Activated CD8-positive, alpha-beta T cell treated with anti-CD3 and anti-CD28 coated beads, Interleukin-2, amount 10 ng/mL, durations not matched to agents 7 days and 5 days (primary cell): ENCODE measurements at places on chromosomes 4 and X.

- DNase-seq: no peak
- H3K27me3 ChIP-seq: peaks cover 12% of the 10 kb centered on the region
- H3K4me3 ChIP-seq: no peak overlapping the region
- no peak overlapping the region for H3K27ac ChIP-seq
- no peaks in the 10 kb centered on the region for H3K36me3 ChIP-seq
Observed at GRCh38 chr4:36388710-36389109, 107.3 kb downstream of the DTHD1 start.

DNA sequence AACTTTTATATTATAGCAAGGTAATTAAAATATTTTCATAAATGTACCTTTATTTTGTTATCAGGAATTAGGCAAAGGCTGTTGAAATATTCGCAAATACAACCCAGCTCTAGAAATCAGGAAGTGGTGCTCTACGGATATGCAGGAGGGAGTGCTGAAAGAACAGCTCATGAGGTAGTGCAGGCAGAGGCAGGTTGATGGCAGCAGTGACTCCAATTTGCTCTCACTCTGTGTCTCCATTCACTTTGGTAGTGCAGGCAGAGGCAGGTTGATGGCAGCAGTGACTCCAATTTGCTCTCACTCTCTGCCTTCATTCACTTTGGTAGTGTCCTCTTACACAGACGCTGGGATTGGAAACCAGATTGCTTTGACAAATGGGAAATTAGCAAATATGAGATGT, 277.9 kb downstream of the TRIML1 start:
- H3K27me3 ChIP-seq: no peaks in the 10 kb centered on the region
- no peak for DNase-seq
- H3K4me1 ChIP-seq: no peaks in the 10 kb centered on the region
- no peaks in the 10 kb centered on the region for H3K36me3 ChIP-seq
- H3K4me3 ChIP-seq: no peak overlapping the region

DNA sequence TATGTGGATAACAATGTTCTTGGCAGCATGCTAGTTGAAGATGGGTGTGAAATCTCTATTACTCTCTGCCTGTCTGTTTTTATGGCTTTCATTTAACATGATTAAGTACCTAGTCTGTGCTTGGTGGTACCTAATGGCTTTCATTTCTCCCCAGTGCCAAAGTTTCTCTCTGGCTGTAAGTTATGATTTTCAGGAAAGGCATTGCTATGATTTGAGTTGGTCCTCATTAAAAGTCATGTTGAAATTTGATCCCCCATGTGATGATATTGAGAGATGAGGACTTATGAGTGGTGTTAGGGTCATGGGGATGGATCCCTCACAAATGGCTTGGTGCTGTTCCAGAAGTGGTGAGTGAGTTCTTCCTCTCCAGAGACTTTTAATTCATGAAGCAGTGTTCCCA, 162.4 kb upstream of the IL15 start:
- no peak for DNase-seq
- no peaks in the 10 kb centered on the region for H3K4me1 ChIP-seq
- H3K4me3 ChIP-seq: no peak overlapping the region
- no peak overlapping the region for H3K27ac ChIP-seq

GRCh38 chr4:106585915-106586349, 217.4 kb upstream of the GIMD1 start:
- H3K4me3 ChIP-seq: no peak overlapping the region
- H3K27me3 ChIP-seq: no peaks in the 10 kb centered on the region
- H3K27ac ChIP-seq: no peak overlapping the region
- no peaks in the 10 kb centered on the region for H3K36me3 ChIP-seq
- no peak for DNase-seq

DNA sequence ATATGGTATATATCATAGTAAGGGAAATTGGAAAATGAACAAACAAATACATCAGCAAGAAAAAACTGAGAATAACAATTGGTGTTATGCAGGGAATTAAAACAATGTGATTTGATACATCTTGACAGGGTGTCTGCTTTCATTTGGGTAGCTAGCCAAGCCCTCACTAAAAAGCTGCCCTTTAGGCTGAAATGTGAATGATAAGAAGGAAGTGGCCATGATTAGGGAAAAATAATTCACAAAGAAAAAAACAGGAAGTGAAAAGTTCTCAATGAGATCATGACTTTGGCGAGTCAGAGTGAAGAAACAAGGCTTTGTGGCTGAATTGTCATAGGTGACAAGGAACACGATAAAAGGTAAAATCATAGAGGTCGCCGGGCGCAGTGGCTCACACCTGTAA, 675.8 kb upstream of the SLIT2 start:
- H3K27ac ChIP-seq: no peak overlapping the region
- H3K4me1 ChIP-seq: no peaks in the 10 kb centered on the region
- H3K4me3 ChIP-seq: no peak overlapping the region
- no peaks in the 10 kb centered on the region for H3K27me3 ChIP-seq
- H3K36me3 ChIP-seq: no peaks in the 10 kb centered on the region
- DNase-seq: no peak

DNA sequence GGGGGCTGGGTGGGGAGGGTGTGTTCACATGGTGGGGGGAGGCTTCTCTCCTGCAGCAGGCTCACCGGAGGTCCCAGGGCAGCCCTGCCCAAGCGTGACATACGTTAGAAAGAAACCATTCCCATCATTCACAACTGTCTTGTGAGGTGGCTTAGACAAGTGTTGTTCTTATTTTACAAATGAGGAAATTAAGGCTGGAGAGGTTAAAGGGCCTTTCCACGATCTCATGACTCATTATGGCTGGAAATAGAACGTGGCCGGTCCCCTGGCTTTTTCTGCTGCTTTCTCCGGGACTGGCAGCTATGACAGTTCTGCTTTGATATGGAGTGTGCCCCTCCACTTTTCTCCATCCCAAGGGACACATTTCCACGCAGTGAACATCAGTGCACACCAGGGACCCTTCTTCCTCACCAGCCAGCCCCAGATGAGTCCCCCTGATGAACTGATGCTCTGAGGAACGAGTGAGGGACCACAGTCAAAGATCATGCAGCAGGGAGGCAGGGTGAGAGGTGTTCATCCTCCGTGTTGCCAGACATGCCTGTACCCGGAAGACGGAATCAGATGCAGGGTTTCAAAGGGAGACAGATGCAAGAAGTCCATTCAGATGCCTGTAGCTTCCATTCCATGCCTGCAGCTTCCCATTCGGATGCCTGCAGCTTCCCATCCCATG, 64.0 kb upstream of the ACSL1 start:
- H3K36me3 ChIP-seq: no peaks in the 10 kb centered on the region
- no peak overlapping the region for H3K4me3 ChIP-seq
- no peak for DNase-seq
- no peaks in the 10 kb centered on the region for H3K4me1 ChIP-seq
- H3K27me3 ChIP-seq: peaks cover 29% of the 10 kb centered on the region
- H3K27ac ChIP-seq: no peak overlapping the region

DNA sequence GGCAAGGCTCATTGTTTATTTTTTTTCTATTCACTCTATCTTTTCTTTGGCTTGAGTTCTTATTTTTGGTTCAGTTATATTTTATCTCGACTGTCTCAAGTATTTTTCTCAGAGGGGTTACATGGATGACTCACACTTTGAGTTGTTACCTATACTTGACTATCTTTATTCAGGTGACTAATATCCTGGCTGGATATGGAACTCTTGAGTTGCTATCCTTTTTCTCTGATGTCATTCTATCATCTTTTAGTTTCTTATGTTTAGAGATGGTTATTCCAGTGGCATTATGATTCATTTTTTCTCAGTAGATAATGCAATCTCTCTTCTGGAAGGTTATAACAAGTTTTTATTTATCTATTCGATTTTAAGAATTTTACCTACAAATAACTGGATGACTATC, 117.9 kb downstream of the COX18 start:
- H3K27me3 ChIP-seq: no peaks in the 10 kb centered on the region
- H3K27ac ChIP-seq: no peak overlapping the region
- H3K4me3 ChIP-seq: no peak overlapping the region
- H3K36me3 ChIP-seq: no peaks in the 10 kb centered on the region
- DNase-seq: no peak
- no peaks in the 10 kb centered on the region for H3K4me1 ChIP-seq

DNA sequence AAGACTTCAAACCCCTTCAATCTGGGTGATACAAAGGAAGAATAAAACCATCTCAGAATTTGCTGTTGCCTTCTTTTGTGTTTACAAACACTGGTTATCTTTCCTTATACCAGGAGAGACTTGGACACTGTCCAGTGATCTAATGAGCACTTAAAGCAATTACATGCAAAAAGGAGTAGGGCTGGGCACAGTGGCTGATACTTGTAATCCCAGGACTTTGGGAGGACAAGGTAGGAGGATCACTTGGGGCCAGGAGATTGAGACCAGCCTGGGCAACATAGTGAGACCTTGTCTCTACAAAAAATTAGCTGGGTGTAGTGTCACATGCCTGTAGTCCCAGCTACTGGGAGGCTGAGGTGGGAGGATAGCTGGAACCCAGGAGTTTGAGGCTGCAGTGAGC, 95.7 kb upstream of the DRD5 start:
- H3K27me3 ChIP-seq: peaks cover 8% of the 10 kb centered on the region
- no peaks in the 10 kb centered on the region for H3K36me3 ChIP-seq
- H3K4me3 ChIP-seq: no peak overlapping the region
- DNase-seq: no peak
- peaks cover under 1% of the 10 kb centered on the region for H3K4me1 ChIP-seq

GRCh38 chrX:3811331-3812311, 98.2 kb upstream of the PRKX start:
- H3K27me3 ChIP-seq: peaks cover 25% of the 10 kb centered on the region
- peak overlapping the region; percentile 46 for H3K4me3 ChIP-seq
- no peaks in the 10 kb centered on the region for H3K36me3 ChIP-seq
- peak; percentile 66 for DNase-seq

DNA sequence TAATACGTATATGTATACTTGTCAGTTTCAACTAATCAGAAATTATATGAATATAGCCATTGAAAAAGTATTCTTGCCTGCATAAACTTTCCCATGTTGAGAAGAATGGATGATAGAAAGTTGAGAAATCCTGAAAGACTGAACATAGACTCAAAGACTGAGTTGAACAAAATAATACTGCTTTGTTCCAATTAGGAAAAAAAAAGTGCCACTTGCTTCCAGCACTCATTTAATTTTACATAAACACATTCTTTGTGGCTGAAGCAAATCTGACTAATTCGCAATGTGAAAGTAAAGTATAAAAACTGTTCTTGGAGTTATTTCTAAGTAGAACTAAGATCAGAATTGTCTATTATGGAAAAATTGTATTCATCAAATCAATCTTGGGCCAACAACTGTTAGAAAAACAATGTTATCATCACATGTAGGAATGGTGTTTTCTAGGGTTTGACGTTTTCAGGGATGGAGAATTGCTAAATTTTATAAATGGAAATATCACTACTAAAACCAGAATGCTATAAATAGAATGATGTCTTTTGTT, 2334.6 kb downstream of the PCDH7 start:
- no peaks in the 10 kb centered on the region for H3K4me1 ChIP-seq
- no peaks in the 10 kb centered on the region for H3K27me3 ChIP-seq
- H3K4me3 ChIP-seq: no peak overlapping the region
- no peak for DNase-seq
- H3K27ac ChIP-seq: no peak overlapping the region
